ENCODE measurements at places on chromosomes 11 and 22.

DNA sequence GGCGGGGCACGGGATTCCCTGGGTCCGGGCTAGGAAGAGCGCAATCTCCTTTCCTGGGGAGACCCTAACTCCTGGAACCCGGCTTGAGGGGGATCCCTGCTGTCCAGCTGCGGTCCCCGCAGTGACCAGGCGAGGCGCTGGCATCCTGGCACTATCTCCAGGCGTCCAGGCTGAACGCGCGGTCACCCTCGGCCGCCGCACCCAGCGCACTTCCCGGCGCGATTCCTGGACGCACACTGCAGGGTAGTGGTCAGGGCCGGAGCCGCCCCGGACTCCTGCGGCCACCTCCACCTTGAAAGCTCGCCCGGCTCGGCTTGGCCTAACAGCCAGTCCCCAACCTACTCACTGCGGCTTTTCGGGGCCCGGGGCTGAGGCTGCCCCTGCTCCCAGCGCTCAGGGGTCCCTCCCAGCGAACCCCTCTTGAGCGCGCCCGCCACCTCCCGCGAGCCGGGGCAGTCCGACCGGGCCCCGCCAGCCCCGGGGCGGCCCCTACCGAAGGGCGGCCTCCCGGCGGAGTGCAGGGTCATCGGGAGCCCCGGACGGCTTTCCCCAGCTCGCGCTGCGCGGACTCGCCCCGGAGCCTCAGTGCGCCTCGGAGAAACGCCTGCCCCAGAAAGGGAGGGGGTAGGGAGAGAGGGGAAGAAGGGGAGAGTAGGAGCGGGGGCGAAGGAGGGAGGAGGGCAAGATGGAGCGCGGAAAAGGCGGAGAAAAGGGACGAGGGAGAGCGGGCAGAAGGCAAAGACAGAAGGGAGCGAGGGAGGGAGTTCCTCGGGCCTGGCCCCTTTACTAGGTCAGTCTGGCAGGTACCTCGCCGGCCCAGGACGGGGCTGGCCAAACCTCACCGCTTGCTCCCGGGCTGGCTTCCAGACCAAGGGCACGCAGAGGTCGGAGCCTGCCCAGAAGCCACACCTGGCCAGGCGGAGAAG is 1.0 kb downstream of the POU2AF3 start:
- DNase-seq: peak; percentile 77

- no peak for DNase-seq
Measured at GRCh38 chr11:127649071-127649470, 648.5 kb upstream of the KIRREL3 start.

DNA sequence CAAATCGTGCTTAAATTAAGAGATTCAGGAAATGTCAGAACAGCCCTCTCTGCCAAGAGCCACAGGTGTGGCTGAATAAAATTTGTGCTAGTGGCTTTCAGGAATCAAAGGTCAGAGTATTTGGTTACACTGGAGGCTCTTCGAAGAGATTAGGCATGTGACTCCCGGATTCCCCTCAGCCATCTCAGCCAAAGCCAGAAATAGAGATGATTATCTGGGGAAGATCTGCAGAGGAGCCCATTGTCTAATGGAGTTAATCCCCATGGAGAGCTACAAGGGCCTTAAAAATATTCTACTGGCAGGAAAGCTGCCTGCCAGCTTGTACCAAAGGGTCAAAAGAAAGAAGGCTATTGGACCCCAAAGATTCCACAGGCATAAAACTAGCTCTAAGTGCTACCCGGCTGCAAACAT is 1259.5 kb downstream of the TBC1D22A start:
- DNase-seq: peak; percentile 79

- no peak for DNase-seq
Measured at GRCh38 chr22:32042924-32043323, at the start of gene SLC5A1. Gene SLC5A1, plus strand, starts transcription at chr22:32043261. Its CDS starts 21 bp downstream, at chr22:32043282.

DNA sequence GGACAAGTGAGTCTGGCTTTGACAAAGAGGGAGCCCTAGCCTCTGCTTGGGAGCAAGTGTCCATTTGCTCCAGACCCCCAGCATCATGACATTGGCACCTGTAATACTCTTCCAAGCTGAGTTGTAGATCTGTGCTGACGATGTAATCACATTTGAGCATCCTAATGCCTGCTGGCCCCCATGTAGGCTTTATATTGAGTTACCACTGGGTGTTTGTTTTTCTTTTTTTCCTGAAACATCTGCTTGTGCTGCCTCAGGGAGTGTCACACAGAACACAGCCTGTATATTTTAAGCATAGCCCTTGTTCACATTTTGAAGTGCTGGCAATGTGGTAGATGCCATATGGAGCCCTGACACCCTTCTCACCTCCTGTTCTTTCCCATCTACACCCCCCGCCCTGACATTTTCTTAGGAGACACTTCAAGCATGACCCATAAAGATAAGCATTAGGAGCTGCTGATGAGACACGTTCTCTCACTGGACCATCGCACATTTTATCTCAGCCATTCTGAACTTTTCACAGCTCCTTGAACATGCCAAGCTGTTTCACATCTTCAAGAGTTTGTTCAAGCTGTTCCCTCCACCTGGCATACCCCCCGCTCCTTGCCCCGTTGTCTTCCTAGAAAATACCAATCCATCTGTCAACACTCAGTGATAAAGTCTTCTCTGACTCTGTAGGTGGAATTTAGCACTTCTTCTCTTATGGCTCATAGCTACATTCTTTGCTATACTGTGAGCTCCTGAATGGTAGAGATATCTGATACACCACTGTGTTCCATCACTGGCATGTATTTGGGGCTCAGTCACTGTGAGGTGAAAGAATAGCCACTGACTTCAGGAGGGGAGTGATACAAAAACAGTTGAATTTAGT is 128.7 kb downstream of the TRIM44 start:
- DNase-seq: no peak

DNA sequence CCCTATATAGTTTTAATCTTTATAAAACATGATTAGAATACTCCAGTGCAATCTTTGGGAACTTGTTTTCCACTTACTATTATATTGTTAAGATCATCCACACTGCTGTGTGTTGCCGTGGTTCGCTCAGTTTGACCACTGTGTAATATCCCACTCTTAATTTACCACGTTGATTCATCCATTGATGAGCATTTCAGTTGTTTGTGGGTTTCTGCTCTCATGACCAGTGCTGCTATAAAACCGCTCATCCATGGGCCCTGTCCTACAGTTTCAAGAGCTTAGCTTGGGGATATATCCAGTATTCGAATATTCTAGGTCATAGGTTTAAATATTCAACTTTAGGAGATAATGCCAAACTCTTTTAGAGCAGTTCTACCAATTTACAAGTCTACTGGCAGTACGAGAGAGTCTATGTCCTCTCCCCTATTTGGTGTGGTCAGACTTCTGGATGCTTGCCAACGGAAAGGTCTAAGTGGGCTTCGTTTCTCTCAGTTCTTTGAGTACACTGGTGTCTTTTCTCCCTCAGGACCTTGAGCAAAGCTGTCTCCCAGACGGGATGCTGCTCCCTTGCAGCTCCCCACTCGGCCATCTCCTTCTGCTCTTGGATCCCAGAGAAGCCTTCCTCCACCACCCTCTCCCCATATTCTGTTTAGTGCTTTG is 94.9 kb upstream of the ALX4 start:
- DNase-seq: no peak

- peak; percentile 22 for DNase-seq
Measured at GRCh38 chr11:13963949-13964770, 1.6 kb downstream of the SPON1 start.

DNA sequence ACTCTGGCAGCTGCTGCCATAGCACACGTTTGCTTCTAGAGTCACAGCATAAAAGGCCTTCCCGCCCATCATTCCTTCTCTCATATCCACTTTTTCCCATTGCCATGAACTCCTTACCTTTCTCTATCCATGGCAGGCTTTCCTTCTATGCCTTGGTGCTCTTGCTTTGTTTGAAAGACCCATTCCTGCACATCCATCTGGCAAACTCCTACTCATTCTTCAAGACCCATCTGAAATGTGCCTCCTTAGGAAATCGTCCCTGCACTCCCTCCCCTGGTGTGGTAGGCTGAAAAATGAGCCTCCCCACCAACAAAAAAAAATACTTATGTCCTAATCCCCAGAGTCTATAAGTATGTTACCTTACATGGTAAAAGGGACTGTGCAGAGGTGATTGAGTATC is 100.3 kb downstream of the TENM4 start:
- DNase-seq: no peak

- no peak for DNase-seq
Measured at GRCh38 chr11:70433966-70434812, 35.9 kb downstream of the CTTN start.

GRCh38 chr11:111603611-111604130 is 1.4 kb downstream of the SIK2 start:
- DNase-seq: peak; percentile 32

DNA sequence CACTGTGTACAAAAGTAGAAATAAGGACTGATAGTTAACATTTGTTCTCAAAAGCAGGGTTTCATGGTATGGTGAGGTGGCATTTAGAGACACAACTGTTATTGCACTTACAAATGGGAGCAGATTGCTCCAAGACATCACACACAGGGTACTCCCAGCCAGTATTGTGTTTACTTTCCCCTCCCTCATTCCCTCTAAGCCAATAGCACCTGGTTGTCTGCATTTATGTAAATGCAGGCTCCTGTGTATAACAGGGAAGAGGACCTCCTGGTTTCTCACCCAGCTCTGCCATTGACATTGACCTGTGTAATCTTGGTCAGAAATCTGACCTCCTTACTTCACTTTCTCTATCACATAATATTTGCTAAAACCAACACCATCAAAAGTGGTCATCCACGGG is 154.4 kb downstream of the NAV2 start:
- no peak for DNase-seq

DNA sequence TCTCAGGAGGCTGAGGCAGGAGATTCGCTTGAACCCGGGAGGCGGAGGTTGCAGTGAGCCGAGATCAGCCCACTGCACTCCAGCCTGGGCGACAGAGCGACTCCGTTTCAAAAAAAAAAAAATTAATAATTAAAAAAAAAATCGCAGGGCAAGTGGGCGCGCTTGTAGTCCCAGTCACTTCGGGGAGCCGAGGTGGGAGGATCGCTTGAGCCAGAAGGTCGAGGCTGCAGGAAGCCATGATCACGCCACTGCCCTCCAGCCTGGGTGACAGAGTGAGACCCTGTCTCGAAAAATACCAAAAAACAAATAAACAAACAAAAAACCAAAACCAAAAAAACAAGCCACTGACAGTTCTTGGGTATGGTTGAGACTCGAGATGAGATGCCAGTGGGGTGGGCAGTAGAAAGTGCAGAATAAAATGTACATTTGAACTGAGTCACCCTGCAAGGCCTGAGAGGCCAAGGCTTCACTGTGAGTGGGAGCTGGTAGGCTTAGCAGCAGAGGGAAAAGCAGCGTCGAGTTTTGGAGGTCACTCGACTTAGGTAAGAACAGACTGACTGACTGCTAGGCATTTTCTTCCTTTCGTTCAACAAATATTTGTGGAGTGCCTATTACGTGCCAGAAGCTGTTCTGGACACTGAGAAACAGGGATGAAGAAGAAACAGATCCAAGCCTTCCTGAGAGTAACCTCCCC is 635 bp upstream of the LDHA start:
- no peak for DNase-seq

DNA sequence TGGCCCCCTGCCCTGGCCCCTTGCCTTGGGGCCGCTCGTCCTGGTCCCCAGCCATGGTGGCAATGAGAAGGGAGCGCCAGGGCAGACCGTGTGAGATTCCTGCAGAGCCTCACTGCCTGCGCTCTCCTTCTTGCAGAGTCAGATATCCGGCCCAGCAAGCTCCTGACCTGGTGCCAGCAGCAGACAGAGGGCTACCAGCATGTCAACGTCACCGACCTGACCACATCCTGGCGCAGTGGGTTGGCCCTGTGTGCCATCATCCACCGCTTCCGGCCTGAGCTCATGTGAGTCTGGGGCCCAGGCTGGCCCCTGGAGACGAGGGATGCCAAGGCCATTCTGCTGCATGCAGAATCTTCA is 114.1 kb downstream of the MICAL2 start:
- peak; percentile 49 for DNase-seq
